ENCODE measurements at places on chromosomes 4 and X.

GRCh38 chr4:137509855-137510282 is 22.4 kb downstream of the PCDH18 start:
- DNase-seq = no peak

DNA sequence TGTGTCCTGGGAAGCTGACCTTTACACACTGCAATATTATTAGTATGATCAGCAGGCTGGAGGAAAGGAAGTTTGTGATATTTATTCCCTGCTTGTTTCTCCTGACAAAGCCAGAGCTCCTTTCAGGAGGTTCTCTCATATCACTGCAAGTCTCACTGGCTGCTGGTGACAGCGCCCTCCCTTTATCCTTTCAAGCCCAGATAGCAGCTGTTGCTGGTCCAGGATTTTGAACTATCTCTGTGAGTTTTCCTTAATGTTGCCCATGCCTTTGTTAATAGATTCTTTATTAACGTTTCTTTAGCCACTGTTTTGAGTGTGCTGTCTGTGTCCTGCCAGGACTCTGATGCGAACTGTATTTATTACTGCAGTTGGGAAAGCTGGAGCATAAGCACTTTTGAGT is 518.7 kb downstream of the C4orf33 start:
- DNase-seq = no peak

- DNase-seq = no peak
Observed at GRCh38 chrX:153638436-153639176, 8.4 kb upstream of the DUSP9 start.

GRCh38 chr4:19298998-19299397 is 952.7 kb upstream of the SLIT2 start:
- DNase-seq = no peak

GRCh38 chr4:141099326-141099725 is 33.9 kb downstream of the RNF150 start:
- no peak for DNase-seq

All from stimulated activated CD4-positive, alpha-beta T cell treated with anti-CD3 and anti-CD28 coated beads, Interleukin-1b, Interleukin-23, amount 100 ng/mL, for 1 hour (primary cell).